ENCODE measurements at places on chromosomes 4 and X.

GRCh38 chrX:45935408-45935807 lies 609.8 kb downstream of the ZNF674 start:
- no peaks in the 10 kb centered on the region for H3K4me1 ChIP-seq
- no peak overlapping the region for H3K4me3 ChIP-seq
- no peak overlapping the region for H3K27ac ChIP-seq
- DNase-seq, result no peak

- no peak overlapping the region for H3K4me3 ChIP-seq
- peaks cover 13% of the 10 kb centered on the region for H3K4me1 ChIP-seq
- DNase-seq, result no peak
- H3K27ac ChIP-seq, result no peak overlapping the region
Measured at GRCh38 chr4:86955888-86956451, 21.2 kb downstream of the AFF1 start.

DNA sequence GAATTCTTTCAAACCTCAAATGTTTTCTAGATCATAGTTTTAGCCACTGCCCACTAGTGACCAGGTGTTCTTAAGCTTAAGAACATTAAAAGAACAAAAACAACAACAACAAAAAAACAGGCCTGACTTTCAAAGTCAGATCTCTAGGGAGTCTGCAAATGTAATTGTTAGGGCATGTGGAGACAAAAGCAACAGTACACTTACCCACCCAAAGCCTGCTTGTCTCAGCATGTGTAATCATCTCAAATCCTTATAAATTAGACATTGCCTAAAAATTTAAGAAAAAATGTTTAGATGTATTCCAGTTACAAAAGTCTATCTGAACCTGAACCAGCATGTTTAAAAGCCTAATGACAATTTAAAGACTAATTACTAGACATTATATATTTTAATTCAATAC lies 79.9 kb downstream of the SLC7A11 start:
- no peaks in the 10 kb centered on the region for H3K36me3 ChIP-seq
- H3K4me1 ChIP-seq, result no peaks in the 10 kb centered on the region
- H3K27ac ChIP-seq, result no peak overlapping the region
- no peaks in the 10 kb centered on the region for H3K27me3 ChIP-seq
- no peak for DNase-seq
- no peak overlapping the region for H3K4me3 ChIP-seq

DNA sequence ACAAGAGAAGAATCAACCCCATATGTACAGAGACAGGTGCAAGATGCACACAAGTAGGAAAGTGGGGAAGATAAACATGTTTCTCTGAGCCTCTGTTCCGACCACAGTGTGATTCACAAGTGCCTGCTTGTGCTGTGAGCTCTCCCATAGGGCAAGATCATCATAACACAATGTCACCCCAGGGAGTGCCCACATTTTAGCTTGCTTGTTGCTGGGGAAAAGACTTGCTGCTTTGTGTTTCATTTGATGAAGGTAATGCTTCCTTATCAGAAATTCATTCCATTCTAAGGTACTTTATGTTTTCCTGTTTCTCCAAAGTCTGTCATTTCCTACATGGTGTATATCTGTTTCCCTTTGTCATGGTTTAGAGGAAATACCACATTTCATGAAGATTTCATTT lies 304.5 kb upstream of the DIPK2B start:
- no peak overlapping the region for H3K4me3 ChIP-seq
- no peak for DNase-seq
- H3K27ac ChIP-seq, result no peak overlapping the region

GRCh38 chr4:86508436-86508835 lies 85.7 kb upstream of the PTPN13 start:
- no peak for DNase-seq
- no peaks in the 10 kb centered on the region for H3K4me1 ChIP-seq
- no peak overlapping the region for H3K27ac ChIP-seq
